T-helper 22 cell (primary cell): ENCODE measurements at places on chromosomes 3 and 15.

GRCh38 chr3:102735311-102735710, 300.5 kb downstream of the ZPLD1 start:
- no peak for DNase-seq

DNA sequence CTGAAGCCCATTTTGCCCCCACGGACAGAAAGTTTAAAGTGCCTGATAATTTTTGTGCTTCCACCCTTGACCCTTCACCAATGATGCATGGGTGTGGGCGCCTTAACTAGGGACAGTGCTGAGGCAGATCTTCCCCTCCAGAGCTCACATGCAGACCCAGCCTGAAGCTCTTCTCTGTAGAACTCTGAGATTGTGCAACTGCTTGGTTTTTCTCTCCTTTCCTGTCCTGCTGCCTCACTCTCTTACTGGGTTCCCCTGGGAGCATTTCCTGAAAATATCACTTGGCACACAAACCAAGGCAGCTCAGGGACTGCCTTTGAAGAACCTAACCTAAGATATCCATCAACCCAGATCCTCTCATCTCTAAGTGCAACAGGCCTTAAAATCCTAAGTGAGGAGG, 220.3 kb upstream of the STT3B start:
- no peak for DNase-seq

DNA sequence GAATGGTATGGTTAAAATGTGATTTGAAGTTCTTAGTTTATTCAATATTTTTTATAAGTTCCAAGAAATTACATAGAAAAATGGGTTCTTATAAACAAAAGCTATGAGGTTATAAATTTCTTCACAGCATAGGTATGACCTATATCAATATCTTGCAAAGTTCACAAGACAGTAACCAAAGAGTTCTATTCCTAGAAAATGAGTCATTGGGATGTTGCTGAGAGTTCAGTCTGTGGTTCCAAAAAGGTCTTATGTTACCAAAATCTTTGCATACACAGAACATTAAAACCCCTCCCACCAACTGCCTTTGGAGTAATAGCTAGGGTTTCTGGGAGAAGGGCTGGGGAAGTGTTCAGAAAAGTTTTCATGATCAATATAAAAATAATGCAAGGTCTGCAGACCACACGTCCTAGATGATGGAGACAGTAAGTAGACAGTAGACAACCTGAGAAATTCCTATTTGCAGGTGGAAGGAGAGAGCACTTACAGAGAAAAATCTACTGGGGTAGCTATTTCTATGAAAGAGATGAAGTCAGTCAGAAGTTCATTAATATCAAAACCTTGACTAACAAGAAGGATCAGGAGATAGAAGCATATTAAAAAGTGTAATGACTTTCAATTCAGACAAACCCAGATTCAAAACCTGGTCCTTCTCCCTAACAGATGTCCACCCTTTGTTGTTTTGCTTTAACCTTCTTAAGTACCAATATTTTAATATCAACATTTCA, 279.3 kb downstream of the KCNH8 start:
- no peak for DNase-seq

DNA sequence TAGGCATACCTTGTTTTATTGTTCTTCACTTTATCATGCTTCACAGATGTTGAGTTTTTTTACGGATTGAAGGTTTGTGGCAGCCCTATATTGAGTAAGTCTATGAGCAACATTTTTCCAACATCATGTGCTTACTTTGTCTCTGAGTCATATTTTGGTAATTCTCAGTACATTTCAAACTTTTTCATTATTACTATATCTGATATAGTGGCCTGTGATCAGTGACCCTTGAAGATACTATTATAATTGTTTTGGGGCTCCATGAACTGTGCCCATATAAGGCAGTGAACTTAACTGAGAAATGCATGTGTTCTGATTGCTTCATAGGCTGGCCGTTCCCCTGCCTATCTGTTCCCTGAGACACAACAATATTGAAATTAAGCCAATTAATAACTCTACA, 42.8 kb upstream of the NSMCE3 start:
- no peak for DNase-seq

DNA sequence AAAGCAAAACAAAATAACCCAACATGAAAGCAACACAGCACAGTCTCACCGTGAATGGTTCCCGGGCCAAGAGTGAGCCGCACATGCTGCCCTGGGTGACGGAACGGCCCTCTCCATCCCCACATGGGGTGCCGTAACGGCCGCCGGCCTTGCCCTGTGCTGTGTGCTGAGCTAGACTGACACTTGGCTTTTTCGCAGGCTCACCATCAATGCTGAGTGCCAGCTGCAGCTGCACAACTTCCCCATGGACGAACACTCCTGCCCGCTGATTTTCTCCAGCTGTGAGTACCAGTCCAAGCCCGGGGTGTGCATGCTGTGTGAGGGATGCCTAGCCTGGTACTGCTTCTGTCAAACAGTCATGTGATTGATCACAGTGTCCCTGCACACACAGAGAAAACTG, 357.6 kb downstream of the GABRG3 start:
- no peak for DNase-seq
